ENCODE measurements at places on chromosomes 12 and 14. TPM values are rescaled to one million over a fixed set of nuclear protein-coding genes. Genes with fewer than 3 reads are reported as not detected.

GRCh38 chr12:117596968-117597367, 235.5 kb upstream of the NOS1 start:
- DNase-seq: no peak
- H3K4me1 ChIP-seq: no peaks in the 10 kb centered on the region

DNA sequence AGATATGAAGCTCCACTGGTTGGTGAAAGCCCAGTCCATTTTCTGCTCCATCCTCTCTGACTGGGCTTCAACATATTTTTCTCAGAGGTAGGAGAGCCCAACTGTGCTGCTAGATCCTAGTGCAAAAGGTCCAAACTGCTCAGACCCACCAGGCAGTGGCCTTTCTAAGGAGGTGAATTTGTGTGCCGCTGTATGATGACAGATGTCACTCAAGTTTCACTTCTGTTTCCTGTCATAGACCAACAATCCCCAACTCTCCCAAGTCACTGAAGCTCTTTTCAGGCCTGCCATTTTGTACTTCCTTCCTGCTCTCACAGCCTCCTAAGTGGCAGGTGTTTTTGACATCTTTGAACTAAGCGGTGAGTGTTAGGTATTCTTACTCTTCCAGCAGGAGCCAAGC, 16.4 kb upstream of the RNASE4 start:
- no peak overlapping the region for H3K27ac ChIP-seq
- DNase-seq: no peak
- no peak overlapping the region for H3K4me3 ChIP-seq

GRCh38 chr12:118376089-118377020, at the start of gene SUDS3:
Gene SUDS3, plus strand, starts transcription at chr12:118376555. Its CDS starts 137 bp downstream, at chr12:118376692.
- DNase-seq: peak; percentile 27
- H3K27me3 ChIP-seq: no peaks in the 10 kb centered on the region
- peak within 1 kb of the TSS; percentile 84 for H3K4me3 ChIP-seq
- peak within 1 kb of the TSS; percentile 100 for H3K27ac ChIP-seq
- peaks cover 17% of the 10 kb centered on the region for H3K36me3 ChIP-seq

- H3K27me3 ChIP-seq: peaks cover 6% of the 10 kb centered on the region
- H3K36me3 ChIP-seq: no peaks in the 10 kb centered on the region
- H3K4me3 ChIP-seq: no peak overlapping the region
- H3K27ac ChIP-seq: no peak overlapping the region
Measured at GRCh38 chr14:105163040-105163742, 5.4 kb downstream of the JAG2 start.

PPP1R3E gene
- total RNA-seq: 2.1 TPM

ADGRD1 gene
- 3.9 TPM for total RNA-seq

- DNase-seq: peak; percentile 41
- no peaks in the 10 kb centered on the region for H3K27me3 ChIP-seq
- no peak overlapping the region for H3K4me3 ChIP-seq
- H3K4me1 ChIP-seq: no peaks in the 10 kb centered on the region
- H3K36me3 ChIP-seq: peaks cover 4% of the 10 kb centered on the region
- H3K27ac ChIP-seq: no peak overlapping the region
Measured at GRCh38 chr12:116975779-116976393, 65.1 kb downstream of the FBXW8 start.

IQSEC3 gene
- total RNA-seq: 0.46 TPM

DNA sequence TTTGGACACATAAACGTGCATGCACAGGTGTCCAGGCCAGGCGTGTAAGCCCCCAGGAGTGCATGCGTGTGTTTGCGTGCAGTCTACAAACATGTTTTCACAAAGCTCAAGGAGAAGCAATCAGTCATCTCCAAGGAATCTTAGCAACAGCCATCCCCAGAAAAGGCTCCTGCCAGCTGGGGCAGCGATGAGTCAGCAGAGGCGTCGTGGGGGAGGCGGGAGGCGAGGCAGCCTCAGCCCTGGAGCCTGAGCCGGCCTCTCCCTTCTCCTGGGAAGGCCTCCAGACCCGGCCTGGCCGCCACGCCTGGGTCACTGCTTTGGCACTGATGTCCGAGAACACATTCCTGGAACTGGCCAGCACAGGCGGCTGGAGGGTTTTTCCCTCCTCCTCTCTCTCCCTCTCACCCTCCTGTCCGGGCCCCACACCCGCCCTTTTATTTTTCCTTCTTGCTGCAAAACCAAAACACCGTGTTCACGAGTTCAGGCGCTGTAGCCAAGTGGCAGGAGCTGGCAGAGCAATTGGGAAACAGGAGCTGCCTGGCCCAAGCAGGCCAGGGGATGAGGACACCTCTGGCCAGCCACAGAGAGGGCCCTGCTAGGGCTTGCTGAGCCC, 92.7 kb downstream of the LRRC74A start:
- H3K4me3 ChIP-seq: no peak overlapping the region
- H3K27me3 ChIP-seq: no peaks in the 10 kb centered on the region
- peaks cover 52% of the 10 kb centered on the region for H3K4me1 ChIP-seq
- H3K27ac ChIP-seq: peak overlapping the region; percentile 98
- peak; percentile 97 for DNase-seq

PLEKHG7 gene
- total RNA-seq: 0.68 TPM

DNA sequence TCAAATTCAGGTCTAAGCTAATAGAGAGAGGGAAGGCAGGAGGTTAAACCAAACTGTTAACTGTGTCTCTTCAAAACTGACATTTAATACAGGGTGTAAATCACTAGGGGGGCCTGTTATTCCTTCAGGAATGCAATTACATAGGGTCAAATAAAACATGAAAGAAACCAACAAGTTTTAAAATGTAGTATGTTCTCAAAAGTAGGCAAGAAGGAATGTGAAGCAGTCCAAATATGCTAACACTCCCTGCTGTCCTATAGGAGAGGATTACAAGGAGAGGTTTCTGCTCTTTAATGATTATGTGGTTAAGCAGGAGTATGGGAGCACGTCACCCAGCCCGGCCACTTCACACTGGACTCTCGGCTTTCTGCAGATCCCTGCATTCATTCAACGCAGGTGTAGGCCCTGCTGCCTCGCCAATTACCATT, 42.5 kb upstream of the BMP4 start:
- peaks cover 30% of the 10 kb centered on the region for H3K4me1 ChIP-seq
- no peaks in the 10 kb centered on the region for H3K27me3 ChIP-seq
- peak; percentile 97 for DNase-seq
- H3K4me3 ChIP-seq: no peak overlapping the region

GRCh38 chr12:112115259-112116045, 6.9 kb upstream of the NAA25 start:
- DNase-seq: no peak
- no peaks in the 10 kb centered on the region for H3K27me3 ChIP-seq
- H3K4me1 ChIP-seq: peaks cover 12% of the 10 kb centered on the region

- H3K27ac ChIP-seq: peak overlapping the region; percentile 55
- H3K27me3 ChIP-seq: no peaks in the 10 kb centered on the region
- H3K4me3 ChIP-seq: no peak overlapping the region
- H3K36me3 ChIP-seq: peaks cover 56% of the 10 kb centered on the region
Measured at GRCh38 chr14:50447461-50447860, 50.8 kb upstream of the CDKL1 start.

DNA sequence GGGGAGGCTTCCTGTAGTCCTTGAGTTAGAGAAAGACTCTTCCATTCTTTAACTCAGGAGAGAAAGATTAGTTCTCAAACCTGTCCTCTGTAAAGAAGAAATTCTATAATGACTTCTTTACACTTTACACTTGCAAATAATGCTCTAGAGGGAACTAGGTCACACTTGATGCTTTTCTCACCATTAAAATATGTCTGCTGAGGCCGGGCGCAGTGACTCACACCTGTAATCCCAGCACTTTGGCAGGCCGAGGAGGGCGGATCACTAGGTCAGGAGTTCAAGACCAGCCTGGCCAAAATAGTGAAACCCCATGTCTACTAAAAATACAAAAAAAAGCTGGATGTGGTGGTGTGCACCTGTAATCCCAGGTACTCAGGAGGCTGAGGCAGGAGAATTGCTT, 6.3 kb downstream of the NTN4 start:
- no peaks in the 10 kb centered on the region for H3K27me3 ChIP-seq
- H3K4me1 ChIP-seq: peaks cover 13% of the 10 kb centered on the region
- DNase-seq: no peak
- H3K36me3 ChIP-seq: peaks cover 12% of the 10 kb centered on the region
- no peak overlapping the region for H3K27ac ChIP-seq

GRCh38 chr12:4449851-4450221, 4.2 kb upstream of the FGF6 start:
- DNase-seq: no peak
- H3K27me3 ChIP-seq: peaks cover 13% of the 10 kb centered on the region
- no peaks in the 10 kb centered on the region for H3K4me1 ChIP-seq

RERG gene
- total RNA-seq: not detected

DNA sequence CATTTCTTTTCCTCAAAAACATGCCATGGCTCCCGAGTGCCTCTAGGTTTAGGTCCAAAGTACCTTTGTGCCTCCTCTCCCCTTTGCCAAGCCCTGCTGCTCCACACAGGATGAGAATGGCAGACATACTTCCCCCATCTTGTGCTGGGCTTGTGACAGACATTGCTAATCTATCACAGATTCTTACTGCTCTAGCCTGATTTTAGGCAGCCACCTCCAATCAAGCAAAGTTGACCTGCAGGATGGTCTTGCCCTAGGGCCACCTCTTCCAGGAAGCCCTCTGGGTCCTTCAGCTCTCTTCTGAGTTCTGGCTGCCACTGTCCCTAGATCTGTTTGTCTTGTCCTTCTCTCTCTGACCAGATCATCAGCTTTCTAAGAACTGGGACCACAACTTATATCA, 20.5 kb downstream of the FOXN4 start:
- peaks cover 5% of the 10 kb centered on the region for H3K27me3 ChIP-seq
- H3K4me3 ChIP-seq: no peak overlapping the region
- no peak for DNase-seq
- no peak overlapping the region for H3K27ac ChIP-seq

DNA sequence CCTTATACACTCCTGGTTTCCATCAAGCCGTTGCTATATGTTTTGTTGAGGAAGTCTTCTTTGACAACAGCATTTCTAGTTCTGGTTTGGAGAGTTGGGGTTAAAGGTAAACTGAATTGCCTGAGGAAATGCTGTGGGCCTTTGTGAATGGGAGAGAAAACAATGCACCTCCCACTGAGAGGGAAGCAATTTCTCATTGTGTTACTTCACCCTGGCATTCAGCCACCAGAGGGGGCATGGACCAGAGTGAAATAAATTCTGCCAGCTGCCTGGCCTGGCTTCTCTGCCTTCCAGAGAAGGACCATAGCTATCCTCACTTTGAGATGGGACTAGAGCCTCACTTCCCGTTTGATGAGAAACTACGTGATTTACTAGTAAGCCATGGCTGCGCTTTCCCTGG, 475.3 kb downstream of the EGLN3 start:
- no peaks in the 10 kb centered on the region for H3K4me1 ChIP-seq
- no peak for DNase-seq
- H3K4me3 ChIP-seq: no peak overlapping the region
